ENCODE measurements at places on chromosomes 12 and 14.

- DNase-seq: no peak
Measured at GRCh38 chr12:55188974-55189556, 31.8 kb upstream of the OR10A7 start.

GRCh38 chr12:107442326-107442987, 243.1 kb upstream of the PWP1 start:
- no peak for DNase-seq

DNA sequence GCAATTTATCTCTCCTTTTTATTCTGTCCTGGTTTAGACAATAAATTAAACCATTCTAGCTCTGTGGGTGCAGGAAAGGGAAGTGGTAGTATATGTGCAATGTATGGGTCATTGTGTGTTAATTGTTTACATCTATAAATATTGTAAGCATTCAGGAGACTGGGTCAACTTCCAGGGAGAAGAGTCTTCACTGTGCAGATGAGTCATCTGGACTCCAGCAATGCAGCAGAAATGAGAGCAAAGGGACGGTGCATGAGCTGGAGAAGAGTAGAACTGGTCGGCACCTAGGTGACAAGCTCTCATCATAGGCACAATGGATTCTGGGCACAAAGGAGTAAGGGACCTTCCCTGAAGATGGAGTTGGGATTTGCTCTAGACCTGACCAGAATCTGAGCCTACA, 211.1 kb upstream of the DAAM1 start:
- DNase-seq: no peak

GRCh38 chr12:70379846-70380245, 13.8 kb downstream of the KCNMB4 start:
- DNase-seq: no peak

DNA sequence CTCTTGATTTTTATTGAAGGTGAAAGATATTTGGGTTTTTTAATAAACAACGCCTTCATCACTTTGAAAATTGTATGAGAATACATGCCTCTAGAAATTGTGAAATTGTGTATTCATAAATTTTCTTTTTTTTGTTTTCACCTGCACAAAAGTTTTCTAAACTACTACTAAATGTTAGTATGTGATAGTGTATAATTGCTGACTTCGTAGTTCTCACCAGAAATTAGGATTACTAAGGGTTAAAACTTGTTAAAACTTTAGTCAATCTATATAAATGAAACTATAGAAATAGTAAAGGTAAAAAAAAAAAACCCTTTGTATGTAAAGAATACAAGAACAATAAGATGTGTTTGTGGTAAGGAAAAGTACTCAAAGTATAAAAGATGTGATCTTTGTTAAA, 496.5 kb upstream of the ATP2B1 start:
- no peak for DNase-seq

GRCh38 chr12:15772405-15773018, 16.7 kb downstream of the EPS8 start:
- no peak for DNase-seq

DNA sequence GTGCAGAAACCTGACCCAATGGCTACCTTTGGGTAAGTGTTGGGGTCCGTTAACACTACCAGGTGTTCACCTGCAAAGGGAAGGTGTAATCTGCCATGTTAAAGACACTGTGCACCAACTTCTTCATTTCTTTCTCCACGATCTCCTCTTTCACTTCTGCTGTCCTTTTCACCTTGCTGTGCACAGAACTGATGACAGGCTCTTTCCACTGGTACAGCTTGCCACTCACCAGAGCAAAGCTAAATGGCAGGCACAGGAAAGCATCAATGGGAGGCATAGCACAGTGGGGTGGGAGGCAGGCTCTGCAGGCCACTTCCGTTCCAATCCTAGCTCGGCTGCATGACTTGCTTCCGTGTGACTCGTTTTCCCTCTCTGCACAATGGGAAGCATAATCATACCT, 2.6 kb upstream of the C12orf76 start:
- DNase-seq: no peak

DNA sequence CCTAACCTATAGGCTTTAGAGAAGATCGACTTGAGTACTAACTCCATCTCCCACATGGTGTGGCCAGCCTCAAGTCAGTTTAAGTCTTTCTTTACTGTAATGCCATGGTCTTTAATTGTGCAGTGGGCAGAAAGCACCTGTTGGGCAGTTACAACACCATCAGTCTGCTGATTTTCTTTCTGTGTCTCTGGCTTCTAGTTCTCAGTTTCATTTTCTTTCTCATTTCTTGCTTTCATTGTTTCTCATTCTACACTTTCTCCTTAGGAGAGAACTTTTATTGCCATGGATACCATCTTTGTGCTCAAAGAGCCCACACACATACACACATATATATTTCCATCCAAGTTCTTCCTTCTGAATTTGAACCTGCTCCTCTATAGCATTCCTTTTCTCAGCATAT, 96.1 kb upstream of the SLC16A7 start:
- no peak for DNase-seq

Measured in cortex of kidney (tissue), 1 donor.